ENCODE measurements at places on chromosomes 6 and 20.

DNA sequence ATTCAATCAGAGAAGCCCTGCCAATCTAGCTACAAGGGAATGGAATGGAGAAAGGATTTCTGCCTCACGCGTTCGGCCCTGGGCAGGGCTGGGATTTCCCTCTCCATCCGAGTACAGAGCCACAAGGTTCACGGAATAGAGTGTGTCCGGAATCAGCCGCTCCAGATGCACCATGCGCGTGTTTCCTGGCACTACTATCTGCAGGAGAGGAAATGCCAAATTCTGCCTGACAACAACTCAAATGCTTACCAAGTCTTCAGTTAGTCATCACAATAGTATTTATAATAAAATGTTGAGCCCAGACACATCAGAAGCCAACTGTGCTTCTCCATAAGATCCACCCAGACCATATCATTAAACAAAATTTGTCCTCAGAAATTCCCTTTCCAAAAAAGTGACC lies 75.1 kb downstream of the COL12A1 start:
- no peak for DNase-seq

DNA sequence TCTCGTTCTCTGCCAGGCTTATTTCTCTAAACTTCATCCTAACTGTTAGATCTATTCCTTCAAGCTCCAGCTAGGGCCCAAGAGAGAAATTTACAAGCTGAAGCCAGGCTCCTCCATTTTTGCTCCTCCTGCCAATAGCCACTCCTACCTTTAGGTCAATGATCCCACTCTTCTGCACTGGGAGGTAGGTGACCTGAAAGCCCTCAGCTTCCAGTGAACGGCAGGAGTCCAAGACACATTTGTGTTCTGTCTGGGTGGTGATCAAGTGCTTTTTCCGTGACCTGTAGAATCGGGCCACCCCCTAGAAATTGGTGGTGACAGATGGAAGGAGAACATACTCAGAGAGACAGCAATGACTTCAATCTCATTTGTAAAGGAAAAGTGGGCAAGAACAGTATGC lies 8.9 kb downstream of the NFS1 start:
- no peak for DNase-seq

DNA sequence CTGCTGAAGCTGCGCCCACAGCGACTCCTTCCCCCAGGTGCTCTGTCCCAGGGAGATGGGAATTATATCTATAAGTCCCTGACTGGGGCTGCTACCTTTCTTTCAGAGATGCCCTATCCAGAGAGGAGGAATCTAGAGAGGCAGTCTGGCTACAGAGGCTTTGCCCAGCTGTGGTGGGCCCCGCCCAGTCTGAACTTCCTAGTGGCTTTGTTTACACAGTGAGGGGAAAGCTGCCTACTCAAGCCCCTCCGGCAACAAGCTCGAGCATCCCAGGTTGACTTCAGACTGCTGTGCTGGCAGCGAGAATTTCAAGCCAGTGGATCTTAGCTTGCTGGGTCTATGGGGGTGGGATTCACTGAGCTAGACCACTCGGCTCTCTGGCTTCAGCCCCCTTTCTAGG lies 152.5 kb upstream of the MAP3K7 start:
- no peak for DNase-seq

GRCh38 chr6:34974249-34974642 lies 85.2 kb downstream of the ANKS1A start:
- DNase-seq = no peak

DNA sequence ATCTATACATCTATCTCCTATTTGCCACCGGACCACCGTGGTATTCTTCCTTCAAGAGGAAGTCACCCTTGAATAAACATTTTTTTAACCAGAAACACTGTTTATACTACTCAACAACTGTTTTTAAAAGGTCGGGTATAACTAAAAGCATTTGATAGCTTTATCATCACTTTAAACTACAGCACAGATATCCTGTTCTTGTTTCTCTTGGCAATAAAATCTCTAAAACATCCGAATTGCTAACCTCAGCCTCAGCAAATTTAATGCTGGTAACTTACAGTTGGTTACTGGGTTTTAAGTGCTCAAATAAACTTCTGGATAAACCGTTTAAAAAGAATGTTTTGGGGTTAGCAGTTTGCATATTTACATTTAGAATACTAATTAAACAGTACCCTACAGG lies 20.4 kb downstream of the ZUP1 start:
- DNase-seq = no peak

DNA sequence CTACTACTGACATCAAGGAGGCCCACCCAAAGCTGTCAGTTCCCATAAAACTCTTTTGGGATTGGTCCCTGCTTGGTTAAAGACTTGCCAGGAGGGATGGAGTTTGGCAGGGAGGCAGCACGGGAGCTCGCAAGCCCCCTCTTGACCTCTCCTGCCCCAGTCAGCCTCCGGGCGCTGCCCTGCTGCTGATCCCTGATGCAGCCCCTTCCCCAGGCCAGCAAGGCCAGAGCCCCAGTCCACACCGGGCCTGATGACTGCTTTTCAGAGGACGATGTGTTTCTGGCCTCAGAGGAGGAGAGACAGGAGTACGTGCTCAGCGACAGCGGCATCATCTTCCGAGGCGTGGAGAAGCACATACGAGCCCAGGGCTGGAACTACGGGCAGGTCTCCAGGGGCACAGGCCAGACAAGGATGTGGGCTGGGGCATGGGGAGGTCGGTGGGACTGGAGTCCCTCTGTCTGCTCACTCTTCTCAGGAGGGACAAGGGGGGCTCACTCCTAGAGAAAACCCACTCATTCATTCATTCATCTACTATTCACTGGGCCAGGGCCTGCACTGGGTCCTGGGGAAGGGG lies 15.6 kb downstream of the TGM6 start:
- no peak for DNase-seq

- no peak for DNase-seq
Observed at GRCh38 chr6:33824461-33825154, 20.8 kb upstream of the MLN start.

Data from spleen (tissue), 13 donors.